ENCODE measurements at places on chromosomes 12 and 14.

DNA sequence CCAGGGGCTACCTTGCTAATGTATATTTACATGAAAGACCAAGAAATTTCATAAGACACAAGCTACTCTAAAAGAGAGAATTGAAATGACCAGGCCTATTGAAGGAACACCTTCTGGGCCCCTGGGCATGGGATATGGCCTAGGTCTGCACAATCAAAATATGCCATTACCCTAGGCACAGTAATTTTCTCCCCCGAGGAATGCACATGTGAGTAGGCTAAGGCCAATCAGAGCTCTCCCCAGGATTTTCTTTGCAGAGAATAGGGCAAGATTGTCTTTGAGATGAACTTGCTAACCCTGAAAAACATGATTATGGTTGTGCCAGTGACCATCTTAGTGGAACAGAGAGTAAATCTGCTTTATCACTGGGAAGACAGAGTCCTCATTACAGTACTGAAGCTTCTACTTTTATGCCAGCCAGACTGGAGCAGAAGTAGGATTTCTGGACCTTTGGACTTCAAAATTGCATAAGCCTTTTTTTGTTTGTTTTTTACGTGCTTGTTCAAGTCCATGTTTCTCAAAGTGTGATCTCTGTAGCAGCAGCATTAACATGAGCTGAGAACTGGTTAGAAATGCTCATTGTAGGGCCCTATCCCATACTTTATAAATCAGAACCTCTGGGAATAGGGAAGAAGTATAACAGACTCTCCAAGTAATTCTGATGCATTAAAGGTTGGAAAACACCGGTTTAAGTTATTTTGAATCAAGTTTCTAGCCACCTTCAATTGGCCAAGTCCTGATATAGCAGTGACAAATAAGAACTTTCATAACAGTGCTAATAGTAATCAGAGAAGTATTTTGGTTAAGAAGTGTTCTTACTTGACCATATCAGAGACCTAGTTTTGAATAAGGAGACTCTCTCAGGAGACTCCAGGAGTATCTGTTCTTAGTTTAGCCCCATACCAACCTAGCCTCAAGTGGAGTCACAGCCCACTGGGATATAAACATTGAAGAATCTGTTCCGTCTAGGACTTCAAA, 112.9 kb downstream of the LMO3 start:
- no peak for DNase-seq

DNA sequence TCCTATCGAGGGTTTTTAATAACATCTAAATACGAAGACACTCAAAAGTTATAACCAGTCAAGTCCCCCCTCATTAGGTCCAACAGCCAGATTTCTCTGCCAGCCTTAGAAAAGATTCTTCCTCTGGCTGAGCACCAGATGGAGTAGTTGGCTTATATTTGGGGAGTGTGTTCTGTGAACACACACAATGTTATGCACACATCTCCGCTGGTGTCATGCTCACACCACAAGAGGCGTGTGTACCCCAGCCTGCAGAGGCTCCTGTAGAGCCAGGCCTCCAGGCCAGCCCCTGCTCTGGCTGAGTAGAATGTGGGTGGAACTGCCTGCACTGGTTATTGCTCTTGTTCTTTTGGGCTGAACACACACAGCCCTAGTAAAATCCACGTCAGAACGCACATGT, 64.0 kb downstream of the PIWIL1 start:
- no peak for DNase-seq

DNA sequence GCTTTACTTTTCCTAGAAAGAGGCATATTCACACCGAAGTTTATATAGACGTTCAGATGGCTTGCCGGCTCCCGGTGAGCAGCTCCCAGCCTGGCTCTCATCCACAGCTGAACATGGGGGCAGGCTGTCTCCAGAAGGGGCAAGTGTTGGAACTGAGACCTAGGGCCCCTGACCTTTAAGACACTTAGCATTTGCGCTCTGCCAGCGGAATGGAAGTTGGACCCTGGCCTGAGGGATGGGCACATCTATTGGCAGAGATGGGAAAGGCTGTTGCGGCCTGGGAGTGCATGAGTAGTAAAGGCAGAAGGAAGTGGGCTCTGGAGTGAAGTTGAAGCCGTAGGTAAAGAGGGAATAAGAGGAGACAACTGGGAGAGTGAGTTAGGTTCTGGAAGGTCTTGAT, 54.2 kb upstream of the TSPAN9 start:
- no peak for DNase-seq

- no peak for DNase-seq
These were observed 191.3 kb downstream of the ANO6 start for GRCh38 chr12:45406988-45407850.

- no peak for DNase-seq
These were observed 315.8 kb downstream of the AEBP2 start for GRCh38 chr12:19755136-19755535.

Measured in kidney epithelial cell (primary cell).